ENCODE measurements at places on chromosomes 2 and 18. TPM values are rescaled to one million over a fixed set of nuclear protein-coding genes. Genes with fewer than 3 reads are reported as not detected.

GRCh38 chr2:11571170-11571569 lies 37.3 kb downstream of the GREB1 start:
- DNase-seq: no peak

DNA sequence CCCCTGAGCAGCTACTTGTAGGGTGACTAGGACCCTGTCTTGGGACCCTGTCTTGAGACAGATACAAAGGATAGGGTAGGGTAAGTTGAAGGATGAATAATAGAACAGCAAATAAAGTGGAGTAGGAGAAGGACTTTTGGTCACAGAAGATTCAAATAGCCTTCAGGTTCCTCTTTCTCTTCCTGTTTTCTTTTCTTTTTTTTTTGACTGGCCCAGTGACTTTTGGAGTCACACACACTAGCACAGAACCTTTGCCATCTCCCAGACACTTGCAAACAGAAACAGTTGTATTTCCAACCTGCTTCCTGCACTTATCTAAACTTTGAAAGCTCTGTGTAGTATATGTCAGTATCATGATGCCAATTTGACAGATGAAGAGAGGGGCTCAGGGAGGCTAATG lies 108.2 kb downstream of the TDRD15 start:
- no peak for DNase-seq

GRCh38 chr2:142878031-142878678 lies 691 bp downstream of the KYNU start:
- no peak for DNase-seq

GRCh38 chr2:159615367-159616285 lies 722 bp downstream of the BAZ2B start:
- peak; percentile 81 for DNase-seq

- peak; percentile 63 for DNase-seq
Observed at GRCh38 chr2:86221066-86221684, 21.9 kb downstream of the MRPL35 start.

- DNase-seq: peak; percentile 90
Observed at GRCh38 chr18:72544092-72544886, at the start of gene CBLN2. CBLN2 (minus strand) TSS chr18:72544342; CDS start chr18:72542160, 2,182 bp downstream.

GRCh38 chr2:120675460-120676130 lies 60.1 kb upstream of the GLI2 start:
- DNase-seq: peak; percentile 95

DNA sequence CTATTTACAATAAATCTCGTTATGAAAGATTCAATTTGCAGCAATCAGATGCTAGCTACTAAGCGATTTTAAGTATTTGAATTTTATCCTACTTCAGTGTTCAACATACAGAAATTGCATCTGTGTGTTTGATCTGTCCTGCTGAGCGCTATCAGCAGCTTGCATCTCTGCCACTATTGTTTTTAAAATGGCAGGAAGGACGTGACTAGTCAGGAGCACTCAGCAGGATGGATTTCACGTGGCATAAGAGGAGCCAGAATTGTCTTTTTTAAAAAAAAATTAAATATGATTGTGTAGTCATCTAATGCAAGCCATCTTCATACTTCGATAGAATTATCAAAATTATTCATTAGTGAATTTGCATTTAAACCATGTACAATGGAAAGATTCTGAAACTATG lies 2.8 kb upstream of the KLHL14 start:
- DNase-seq: no peak

GRCh38 chr2:43136011-43136799 lies 90.2 kb downstream of the ZFP36L2 start:
- DNase-seq: peak; percentile 42

DNA sequence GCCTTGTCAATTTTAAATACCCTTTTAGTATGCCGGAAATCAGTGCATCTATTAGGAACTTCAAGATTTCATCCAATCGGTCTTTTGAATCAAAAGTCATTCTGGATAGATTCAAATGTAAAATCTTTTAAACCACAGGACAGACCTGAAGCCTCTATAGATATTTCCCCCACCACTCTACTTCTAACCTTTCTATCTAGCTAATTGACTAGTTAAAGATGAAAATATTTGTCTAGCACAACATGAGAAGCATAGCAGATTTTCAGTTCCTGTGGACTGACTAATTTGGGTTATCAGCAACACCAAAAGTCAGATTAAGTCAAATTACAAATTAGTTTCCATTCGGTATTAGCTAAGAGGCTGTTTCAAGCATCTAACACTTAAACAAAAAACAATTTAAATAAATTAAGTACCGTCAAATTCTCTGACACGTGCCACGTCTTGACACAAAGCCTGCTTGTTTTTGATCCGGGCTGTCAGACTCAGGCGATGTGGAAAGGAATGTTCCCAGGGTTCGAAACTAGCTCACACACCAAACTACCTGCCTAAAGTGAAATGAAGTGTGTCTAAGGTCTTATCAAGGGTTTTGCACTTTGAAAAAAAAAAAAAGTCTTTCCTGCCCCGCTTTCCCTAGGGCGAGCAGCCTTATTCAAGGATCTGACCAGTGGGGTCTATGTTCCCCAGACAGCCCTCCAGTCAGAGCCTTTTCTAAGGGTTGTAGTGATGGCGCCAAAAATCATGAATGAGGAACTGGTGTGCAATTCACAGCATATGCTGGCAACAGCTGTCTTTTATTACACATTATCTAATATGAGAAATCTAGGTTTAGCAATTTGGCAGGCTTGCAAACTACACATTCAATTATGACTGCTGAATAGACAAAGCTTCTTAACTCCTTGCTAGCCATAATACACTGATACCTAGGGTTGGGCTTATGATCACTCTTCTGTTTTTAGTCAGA lies 4.7 kb downstream of the CYTIP start:
- DNase-seq: no peak

DNA sequence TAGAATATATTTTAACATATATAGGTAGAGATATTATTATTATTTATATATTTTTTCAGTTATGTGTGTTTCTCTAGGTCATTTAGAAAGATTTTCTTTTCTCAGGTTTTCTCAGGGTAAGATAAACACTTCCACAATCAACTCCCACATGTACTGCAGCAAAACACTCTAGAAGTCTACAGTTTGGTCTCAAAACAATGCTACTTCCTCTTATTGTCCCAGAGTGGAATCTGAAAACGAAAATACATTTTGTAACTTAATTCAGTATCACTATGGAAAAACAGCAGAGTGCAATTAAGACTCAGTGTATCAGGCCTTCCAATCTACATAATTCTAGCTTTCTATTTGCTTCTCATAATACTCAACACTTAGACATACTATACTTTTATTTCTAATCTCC lies 190.1 kb upstream of the SLC35G4 start:
- DNase-seq: no peak

GRCh38 chr18:67600181-67601180 lies 84.0 kb upstream of the DSEL start:
- DNase-seq: no peak

- DNase-seq: no peak
Observed at GRCh38 chr2:180494286-180494685, 486.1 kb upstream of the UBE2E3 start.

DNA sequence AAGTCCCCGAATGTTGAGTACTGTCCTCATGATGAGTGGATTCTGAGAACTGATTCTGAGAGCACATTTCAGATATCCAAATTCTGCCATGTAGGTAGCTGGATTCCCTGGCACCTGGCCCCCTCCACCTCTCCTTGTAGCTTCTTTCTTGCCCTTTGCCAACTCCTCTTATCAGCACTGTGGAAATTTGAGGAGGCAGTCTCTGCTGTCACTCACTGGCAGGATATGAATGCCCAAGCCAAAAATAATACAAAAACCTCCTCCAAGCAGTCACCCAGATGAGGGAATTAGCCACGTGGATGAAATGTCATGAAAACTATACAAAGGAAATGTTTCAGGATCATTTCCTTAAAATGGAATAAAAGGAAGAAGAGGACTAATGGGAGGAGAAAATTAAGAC lies 276.8 kb downstream of the SETBP1 start:
- no peak for DNase-seq

GRCh38 chr2:149421791-149422190 lies 91.4 kb downstream of the LYPD6 start:
- DNase-seq: no peak

GRCh38 chr2:10223932-10224720 lies 78.6 kb upstream of the HPCAL1 start:
- peak; percentile 69 for DNase-seq

- peak; percentile 26 for DNase-seq
Observed at GRCh38 chr2:222982010-222982908, 69.7 kb upstream of the KCNE4 start.

DNA sequence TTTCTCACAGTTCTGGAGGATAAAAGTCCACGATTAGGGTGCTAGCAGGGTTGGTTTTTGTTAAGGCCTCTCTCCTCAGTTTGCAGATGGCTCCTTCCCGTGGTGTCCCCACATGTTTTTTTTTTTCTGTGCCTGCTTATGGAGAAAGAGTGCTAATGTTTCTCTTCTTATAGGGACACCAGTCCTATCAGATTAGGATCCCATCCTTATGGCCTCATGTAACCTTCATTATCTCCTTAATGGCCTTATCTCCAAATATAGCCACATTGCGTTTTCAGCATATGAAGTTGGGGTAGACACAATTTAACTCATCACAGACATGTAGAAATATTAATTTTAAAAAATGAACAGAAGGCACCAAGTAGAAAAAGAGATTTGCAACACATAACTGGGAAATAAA lies 755.7 kb upstream of the CELF4 start:
- no peak for DNase-seq

DNA sequence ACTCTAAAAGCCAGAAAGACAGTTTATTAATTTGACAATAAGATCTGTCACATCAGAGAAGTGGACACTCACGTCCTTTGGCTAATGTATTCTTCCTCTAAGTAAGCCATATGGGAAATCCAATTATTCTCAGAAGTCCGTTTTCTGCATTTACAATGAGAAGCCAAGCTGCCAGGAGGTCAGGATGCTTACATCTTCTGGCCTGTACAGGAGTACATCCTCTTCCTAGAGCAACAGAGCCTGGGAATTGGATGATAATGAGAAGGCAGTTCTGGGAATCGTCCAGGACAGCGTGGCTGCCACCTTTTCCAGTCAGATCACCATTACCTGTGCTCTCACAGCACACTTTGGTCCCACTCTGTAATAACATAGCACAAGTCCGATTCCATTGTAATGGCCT lies 5.2 kb downstream of the RAPGEF4 start:
- DNase-seq: no peak

DNA sequence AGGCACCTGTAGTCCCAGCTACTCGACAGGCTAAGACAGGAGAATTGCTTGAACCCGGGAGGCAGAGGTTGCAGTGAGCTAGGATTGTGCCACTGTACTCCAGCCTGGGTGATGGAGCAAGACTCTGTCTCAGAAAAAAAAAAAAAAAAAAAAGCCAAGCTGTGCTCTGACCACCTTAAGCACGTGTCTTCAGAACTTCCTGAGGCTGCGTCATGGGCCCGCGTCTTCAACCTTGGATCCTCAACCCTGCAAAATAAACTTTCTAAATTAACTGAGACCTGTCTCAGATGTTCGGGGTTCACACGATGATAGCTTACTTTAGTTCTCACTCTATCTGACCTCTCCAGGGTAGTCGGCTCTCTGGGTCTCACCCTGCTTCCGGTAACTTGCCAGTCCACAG lies 65.8 kb upstream of the CABLES1 start:
- no peak for DNase-seq

- no peak for DNase-seq
Observed at GRCh38 chr2:121890041-121890440, 134.6 kb downstream of the TSN start.

GRCh38 chr2:233189025-233189424 lies 62.4 kb upstream of the ATG16L1 start:
- DNase-seq: no peak

- DNase-seq: peak; percentile 47
Observed at GRCh38 chr18:54388203-54389142, 30.8 kb downstream of the C18orf54 start.

GRCh38 chr2:17916584-17916983 lies 38.1 kb downstream of the KCNS3 start:
- DNase-seq: no peak

DNA sequence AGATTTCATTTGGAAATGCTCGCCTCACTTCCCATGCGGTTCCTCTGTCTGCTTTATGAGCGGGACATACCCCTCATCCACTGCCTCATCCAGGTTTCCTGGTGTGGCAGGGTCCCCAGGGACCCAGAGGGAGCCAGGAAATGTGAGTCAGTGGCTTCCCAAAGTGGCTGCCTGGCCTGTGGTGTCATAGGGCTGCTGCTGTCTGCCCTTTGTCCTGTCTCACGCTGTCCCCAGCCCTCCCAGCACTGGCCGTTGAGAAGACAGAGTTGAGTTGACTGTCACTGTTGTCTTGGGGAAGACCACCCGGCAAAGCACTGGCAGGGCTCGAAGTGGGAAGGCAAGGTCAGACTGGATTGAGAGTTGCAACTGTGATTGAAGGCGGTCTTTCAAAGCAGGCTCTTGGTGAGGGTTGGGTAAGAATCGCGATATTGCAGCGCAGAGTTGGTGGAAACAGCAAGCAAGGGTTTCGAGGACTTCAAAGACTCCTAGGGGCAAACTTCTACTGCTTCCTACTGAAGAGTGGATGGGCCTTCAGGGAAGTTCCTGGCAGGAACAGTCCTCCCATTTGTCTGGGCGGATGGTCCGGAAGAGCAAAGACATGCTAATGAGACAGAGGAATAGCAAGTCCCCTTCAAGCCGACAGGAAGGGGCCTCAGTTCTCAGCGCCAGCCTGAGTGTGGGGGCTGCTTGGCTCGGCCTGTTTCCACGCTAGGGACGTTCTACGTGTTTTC lies 33.9 kb downstream of the RAB31 start:
- DNase-seq: peak; percentile 67

DNA sequence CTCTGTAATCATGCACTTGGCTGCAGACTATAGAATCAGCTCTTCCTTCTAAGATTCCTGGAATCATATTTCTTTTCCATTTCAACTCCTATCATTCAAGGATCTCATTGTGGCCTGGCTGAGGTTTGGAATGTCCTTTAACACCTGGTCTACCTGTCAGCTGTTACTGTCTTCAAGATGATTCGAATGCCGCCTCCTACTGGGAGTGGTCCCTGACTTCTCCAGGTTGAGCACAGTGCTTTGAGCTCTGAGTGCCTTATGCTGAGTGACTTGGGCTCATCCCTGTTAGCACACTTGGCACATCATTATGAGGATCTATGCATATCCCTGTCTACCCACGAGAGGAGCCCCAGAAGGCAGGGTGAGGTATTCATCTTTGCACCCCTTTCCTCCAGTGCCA lies 87.6 kb downstream of the MARCHF4 start:
- DNase-seq: no peak

GRCh38 chr18:50009773-50010335 lies 185.1 kb downstream of the MYO5B start:
- DNase-seq: peak; percentile 67

The UGT1A4 gene
- total RNA-seq: not detected

The IL18R1 gene
- total RNA-seq: 0.41 TPM

The MEIS1 gene
- total RNA-seq: 0.15 TPM

The STRN gene
- total RNA-seq: 17.4 TPM

The SAG gene
- total RNA-seq: not detected

The PAX8 gene
- not detected for total RNA-seq

The MOGAT1 gene
- not detected for total RNA-seq

The PFN4 gene
- not detected for total RNA-seq

The ABCG5 gene
- not detected for total RNA-seq

The ASB18 gene
- not detected for total RNA-seq

The RTP5 gene
- not detected for total RNA-seq

The WDCP gene
- total RNA-seq: 21.8 TPM

The PLB1 gene
- not detected for total RNA-seq

The GALNT13 gene
- total RNA-seq: 8.7 TPM
